Anterior cingulate cortex (tissue), 58 donors: ENCODE measurements at places on chromosomes 6 and 20.

GRCh38 chr6:155578251-155578650 lies 122.6 kb upstream of the NOX3 start:
- DNase-seq, result no peak

DNA sequence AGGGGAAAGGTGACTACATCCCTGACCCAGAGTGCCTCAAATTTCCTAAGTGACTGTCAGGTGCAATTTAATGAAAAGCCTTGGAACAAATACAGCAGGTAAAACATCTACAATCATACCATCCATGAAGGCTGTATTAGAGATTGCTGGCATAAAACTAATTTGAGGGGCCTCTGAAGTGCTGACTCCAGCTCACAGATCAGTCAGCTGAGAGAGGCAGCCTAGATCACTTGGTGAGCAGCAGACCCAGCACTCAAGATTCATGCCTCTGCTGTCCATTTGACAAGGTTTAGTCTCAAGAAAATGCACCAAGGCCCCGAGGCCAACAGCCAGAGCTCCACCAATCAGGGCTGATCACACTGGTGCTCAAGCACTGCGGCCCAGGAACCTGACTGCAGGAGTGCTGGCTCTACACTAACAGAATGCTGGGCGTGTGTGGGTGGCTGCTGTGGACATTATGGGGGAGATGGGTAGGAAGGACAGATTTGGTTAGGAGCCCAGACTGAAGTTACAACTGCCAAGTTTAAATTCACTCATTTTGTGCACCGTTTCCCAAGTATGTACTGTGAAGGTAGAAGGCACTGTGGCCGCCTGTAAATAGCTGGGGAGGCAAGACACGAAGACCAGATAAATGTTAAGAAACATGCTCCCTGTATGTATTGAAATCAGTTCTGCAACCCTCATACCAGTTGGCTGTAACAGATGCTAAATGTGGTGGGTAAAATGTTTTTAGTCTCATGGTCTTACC lies 28.2 kb downstream of the SNX5 start:
- no peak for DNase-seq

- no peak for DNase-seq
These were observed 227.5 kb downstream of the THBS2 start for GRCh38 chr6:169026175-169026574.

- DNase-seq, result no peak
These were observed 20.7 kb downstream of the SOX4 start for GRCh38 chr6:21614226-21614625.

DNA sequence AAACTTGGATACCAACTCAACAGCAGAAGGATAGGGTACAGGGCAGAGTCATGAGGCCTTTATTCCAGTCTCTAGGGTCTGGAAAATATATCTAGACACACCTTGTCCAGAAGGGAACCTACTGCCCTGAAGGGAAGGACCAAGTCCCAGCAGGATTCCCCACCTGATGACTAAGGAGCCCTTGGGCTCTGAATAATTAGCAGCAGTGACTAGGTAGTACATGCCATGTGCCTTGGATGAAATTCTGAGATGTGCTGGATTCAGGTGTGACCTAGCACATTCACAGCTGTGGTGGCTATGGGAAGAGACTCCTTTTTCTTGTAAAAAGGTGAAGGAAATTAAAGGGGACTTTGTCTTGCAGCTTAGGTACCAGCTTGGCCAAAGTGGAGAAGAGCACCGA lies 364.3 kb upstream of the PTCHD4 start:
- DNase-seq, result no peak

- DNase-seq, result peak; percentile 52
These were observed 23.0 kb downstream of the MAP1LC3A start for GRCh38 chr20:34581341-34582184.

- no peak for DNase-seq
These were observed 145.2 kb downstream of the SYCP2 start for GRCh38 chr20:59788196-59788735.

DNA sequence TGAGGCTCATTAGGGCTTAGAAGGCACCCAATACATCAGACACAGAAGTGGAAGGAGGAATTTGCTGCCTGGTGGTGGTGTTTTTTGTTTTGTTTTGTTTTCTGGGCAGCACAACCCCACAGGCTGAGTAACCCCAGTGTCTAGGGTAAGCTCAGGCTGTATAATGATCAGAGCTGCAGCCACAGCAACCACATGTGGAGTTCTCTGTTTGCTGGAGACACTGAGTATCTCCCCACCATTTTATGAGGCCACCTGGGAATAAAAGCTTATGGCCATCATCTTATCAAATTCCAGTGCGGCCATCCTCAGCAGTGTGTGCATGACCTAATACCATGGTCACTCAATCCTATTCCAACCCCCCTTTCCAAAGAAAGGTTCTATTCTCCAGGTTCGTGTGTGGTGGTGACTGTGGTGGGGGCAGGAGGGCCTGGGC lies 3.4 kb upstream of the DLL1 start:
- no peak for DNase-seq

DNA sequence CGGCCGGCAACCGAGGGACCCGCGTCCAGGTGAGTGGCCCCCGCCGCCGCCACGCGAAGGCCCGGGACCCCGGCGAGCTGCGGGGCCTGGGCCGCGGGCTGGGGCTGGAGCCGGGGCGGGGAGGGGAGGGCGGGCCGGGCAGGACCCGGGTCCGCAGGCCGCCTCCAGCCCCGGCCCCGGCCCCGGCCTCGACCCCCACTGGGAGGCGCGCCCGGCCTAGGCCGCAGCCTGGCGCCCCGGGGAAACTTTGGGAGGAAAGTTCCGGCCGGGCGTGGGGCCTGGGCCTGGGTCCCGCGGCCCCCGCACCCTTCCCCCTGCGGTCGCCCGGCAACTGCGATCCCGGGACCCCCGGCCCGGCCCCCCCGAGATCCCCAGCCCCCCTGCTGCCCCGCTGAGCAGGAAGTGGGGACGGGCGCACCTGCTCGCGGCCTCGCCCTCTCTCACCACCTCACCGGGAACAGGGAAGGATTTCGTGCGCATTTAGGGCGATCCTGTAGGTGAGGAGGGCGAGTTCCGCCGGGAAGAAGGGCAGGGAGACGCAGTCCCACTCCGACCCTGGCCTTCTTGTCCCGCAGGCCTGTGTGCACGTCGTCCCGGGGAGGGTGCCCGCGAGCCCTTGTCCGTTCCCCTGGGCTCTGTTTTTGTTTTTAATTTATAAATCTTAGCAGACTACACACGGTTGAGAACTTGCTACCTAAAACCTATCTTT lies 402 bp downstream of the OSBPL2 start:
- DNase-seq, result no peak

GRCh38 chr20:25245461-25245860 lies 2.4 kb upstream of the PYGB start:
- no peak for DNase-seq

GRCh38 chr6:13357551-13358075 lies 29.3 kb upstream of the TBC1D7 start:
- peak; percentile 13 for DNase-seq

- peak; percentile 81 for DNase-seq
These were observed 1.3 kb downstream of the LTB start for GRCh38 chr6:31580807-31581433.

GRCh38 chr6:46674410-46674809 lies 13.3 kb upstream of the TDRD6 start:
- DNase-seq, result no peak

GRCh38 chr20:42003380-42003779 lies 385.2 kb upstream of the CHD6 start:
- DNase-seq, result no peak

GRCh38 chr6:166784691-166785090 lies 157.6 kb upstream of the RPS6KA2 start:
- no peak for DNase-seq

- no peak for DNase-seq
These were observed 419.1 kb downstream of the CDC5L start for GRCh38 chr6:44806656-44807055.

- DNase-seq, result no peak
These were observed 307.0 kb downstream of the C6orf118 start for GRCh38 chr6:165002358-165002757.

- no peak for DNase-seq
These were observed 45.3 kb downstream of the SLC52A3 start for GRCh38 chr20:722822-723644.

GRCh38 chr20:40282941-40283340 lies 406.1 kb downstream of the MAFB start:
- DNase-seq, result no peak

GRCh38 chr6:33834401-33835392 lies 30.9 kb upstream of the MLN start:
- DNase-seq, result no peak

DNA sequence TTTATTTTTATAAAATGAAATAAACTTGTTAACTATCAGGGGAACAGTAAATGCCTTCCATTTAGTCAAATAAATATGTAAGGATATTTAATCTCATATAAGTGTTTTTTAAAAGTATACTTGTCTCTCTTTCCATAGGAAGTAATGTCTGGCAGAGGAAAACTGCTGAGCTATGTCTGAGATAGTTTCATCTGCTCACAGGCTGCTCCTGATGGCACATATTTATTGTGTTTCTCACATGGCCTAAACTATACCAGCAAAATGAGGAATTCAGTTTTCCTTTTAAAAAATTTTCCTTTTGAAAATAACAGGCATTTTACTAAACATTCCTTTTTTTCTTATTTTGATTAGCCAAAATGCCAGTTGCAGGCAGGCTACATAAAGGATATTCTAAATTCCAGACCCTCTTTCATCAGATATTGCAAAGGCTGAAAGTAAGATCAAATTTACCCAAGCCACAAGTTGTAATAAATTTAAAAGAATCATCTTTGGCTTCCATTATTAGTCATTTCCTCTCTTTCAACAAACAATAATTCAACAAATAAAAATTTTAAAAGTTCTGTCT lies 60.1 kb upstream of the RNF146 start:
- no peak for DNase-seq

GRCh38 chr20:40101560-40101959 lies 587.5 kb downstream of the MAFB start:
- no peak for DNase-seq

GRCh38 chr20:9227896-9228615 lies 159.2 kb downstream of the PLCB4 start:
- no peak for DNase-seq

DNA sequence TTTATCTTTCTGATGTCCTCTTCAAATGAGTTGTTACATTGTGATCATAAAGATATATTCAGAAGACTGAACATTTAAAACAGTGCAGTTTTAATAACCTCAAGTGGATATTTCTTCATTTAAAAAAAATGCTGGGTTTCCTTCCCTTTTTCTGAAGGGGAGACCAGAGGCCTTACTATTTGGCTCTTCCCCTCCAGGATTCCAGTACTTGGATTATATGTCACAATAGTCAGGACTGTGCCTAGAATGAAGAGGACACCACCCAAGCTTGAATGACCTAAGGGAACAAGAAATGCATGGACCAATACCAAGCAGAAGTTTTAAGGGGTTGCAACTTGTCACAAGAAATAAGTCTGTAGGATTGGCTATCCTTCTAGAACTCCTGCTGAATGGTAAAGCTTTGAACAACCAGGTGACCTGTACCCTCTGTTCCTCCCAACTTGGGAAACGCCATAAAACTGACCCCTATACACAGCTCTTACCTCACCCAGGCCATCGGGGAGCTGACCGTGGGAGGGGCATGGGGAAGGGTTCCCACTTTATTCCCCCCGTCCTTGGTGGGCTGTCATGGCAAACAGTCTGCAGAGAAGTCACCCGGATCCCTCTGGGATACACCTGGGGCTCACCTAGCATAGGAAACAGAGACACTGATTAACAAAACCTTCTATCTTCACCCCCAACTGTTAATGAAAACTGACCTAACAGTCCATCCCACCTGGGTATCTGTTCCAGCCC lies 2.0 kb downstream of the FRS3 start:
- DNase-seq, result no peak

- no peak for DNase-seq
These were observed 10.1 kb upstream of the TENT5A start for GRCh38 chr6:81762606-81763005.

GRCh38 chr6:27205375-27206278 lies 41.9 kb upstream of the PRSS16 start:
- DNase-seq, result no peak

DNA sequence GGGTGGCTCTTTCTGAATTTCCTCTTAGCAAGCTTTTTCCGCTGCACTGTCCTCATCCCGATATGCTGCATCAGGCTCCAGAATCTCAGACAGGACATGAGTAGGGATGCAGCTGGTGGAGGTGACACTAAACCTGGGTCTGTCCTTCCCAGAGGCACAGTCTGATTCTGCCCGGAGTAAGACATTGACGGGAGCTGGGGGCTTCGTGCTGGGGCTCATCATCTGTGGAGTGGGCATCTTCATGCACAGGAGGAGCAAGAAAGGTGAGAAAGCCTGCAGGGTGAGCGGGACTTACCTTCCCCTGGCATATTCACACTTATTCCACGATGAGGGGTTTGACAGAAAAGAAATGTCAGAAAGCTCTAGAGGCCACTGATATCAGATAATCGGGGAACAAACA lies 9.8 kb downstream of the HLA-DPB1 start:
- DNase-seq, result no peak

- no peak for DNase-seq
These were observed 75.3 kb downstream of the RIN2 start for GRCh38 chr20:19833395-19833794.

DNA sequence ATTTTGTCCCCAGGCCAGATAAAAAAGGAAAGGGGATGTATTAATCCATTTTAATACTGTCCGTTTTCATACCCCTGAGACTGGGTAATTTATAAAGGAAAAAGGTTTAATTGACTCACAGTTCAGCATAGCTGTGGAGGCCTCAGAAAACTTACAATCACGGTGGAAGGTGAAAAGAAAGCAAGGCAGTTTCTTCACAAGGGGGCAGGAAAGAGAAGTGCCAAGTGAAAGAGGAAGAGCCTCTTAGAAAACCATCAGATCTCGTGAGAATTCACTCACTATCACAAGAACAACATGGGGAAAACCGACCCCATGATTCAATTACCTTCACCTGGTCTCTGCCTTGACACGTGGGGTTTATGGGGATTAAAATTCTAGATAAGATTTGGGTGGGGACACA lies 152.5 kb downstream of the IBTK start:
- no peak for DNase-seq

DNA sequence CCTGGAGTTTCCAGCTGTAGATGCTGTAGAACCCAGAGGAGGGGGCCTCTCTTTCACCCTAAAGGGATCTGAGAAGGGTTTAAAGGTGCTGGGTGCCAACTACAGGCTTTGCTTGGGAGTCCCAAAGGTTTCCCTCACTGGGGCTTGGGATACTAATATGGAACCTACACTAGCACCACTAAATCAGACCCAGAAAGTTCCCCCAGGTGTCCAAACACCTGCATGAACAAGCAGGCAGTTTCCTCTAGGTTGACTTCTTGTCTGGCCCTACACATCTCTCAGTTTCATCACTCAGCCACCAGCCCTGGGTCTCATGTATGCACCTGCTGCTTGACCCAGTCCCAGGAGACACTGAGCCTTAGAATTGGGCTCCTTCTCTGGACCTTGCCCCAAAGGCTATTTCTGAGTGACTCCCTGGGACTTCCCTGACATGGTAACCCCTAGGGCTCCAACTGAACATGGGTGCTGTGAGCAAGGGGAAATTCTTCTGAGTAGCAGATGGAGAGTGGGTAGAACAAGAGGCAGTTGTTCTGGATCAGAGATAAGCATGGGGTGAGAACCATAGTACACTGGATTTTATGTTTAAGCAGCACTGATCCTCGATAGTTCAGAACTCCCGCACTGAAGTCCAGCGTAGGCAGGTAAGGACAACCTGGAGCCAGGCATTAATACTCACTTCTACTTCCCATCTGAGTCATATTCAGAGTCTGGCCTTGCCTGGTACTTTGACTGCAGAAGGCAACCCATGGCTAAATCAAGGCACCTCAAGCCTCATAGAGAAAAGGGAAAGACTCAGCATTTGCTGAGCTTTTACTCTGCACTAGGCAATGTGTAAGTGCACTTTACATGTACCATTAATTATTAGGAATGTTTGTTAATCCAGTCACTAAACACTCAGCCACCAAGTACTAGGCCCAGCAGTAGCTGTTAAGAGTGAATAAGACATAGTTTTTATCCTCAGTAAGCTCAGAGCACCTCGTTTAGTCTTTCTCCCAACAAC lies 16.8 kb downstream of the BCL2L1 start:
- DNase-seq, result no peak
